ENCODE measurements at places on chromosomes 11 and 22.
A peak's percentile ranks its signal among the peaks of the same experiment; 100 is the strongest.

DNA sequence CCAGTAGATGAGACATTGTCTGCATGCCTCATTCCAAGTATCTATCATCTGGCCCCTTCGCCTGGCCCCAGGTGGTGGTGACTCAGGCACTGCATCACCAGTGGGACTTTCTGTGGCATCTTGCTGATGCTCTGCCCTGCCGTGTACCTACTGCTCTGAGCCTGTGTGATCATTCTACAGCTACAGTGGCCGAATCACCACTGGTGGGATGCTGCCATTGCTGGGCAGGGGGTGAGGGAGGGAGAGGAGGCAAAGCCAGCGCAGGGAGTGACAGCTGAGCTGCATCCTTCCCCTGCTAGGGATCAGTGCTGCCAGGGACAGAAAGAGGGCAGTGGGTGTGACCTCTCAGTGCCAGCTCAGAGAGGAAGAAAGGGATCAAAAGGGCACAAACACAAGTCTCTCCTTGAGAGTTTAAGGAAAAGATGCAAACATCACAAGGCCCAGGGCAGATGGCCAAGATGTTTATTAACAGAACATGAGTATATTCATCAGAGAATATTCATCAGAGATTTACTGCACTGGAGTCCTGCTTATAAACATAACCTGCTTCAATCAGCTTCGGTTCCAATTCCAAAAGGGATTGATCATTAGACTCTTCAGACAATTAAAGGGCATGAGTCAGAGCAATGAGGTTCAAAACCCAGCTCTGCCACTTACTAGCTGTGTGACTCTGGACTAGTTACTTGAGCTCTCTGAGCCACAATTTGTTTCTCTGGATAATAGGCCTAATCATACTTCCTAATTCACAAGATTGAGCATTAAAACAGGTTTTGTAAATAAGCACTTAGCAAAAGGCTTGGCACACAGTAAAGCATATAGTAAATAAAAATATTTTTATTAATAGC, 109.8 kb downstream of the NAT10 start:
- no peak for DNase-seq

DNA sequence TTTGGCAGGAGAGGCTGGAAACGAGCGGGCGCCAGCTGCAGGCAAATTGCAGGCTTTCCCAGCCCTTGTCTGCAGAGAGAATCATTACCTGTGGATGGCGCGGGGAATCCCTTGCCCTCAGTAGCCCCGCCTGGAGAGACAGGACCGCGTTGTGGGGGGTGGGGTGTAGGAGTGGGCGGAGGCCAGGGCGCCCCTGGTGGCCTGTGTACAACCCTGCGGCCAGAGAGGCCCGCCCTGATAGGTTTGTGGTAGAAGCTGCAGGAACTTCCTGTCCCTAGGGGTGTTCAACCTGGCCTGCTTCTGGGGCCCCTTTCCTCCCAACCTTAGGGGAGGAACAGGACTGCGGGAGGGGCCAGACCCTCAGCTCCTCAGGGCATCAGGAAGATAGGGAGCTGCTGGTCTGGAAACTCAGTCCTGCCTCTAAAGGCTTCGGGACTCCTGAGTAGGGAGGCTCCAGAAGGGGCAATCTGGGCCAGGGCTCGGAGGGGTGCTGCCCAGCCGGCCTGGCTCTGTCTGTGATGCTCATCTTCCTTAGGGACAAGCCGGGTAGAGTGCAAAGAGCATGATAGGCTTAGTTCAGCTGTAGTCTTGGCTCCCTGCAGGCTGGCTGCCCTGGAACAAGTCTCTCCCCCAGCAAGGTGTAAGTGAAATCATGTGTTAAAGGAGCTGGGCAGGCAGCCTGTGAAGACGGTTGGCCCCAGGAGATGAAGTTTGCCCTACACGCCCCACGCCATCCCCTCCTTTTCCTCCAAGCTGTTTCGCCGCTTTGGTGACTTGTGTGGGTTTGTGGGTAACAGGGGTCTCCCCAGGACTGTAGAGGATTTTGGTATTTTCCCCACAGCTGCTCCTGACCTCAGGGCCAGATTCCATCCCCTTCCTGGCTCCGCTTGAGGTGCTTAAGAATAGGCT, 24.1 kb upstream of the SUSD2 start:
- DNase-seq: peak; percentile 95

GRCh38 chr11:30573951-30574350, 12.2 kb downstream of the MPPED2 start:
- DNase-seq: no peak

- no peak for DNase-seq
Measured at GRCh38 chr22:46110215-46110614, 40.1 kb upstream of the PPARA start.

DNA sequence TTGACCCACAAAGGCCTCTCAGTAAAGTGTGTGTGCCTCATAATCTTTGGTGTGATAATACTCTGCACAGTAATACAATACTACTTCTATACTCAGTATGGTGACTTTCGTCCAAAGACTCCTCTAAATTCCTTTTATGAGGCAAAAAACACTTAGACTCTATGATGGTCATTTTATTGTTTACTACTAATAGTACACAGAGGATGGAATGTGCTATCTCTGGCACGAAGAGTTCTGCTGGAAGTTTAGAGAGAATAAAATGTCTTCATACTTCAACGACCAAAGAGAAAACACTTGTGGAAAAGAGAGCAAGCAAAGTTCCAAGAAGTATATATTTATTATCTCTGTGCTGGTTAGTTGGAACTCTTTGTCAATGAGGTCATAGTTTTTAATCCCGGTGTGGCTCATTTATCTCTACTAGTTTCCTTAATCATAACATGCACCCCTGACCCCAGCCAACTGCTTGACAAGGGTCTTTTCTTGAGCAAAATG, 7.5 kb upstream of the CSTF3 start:
- DNase-seq: no peak
